Hindlimb muscle (tissue), 1 donor: ENCODE measurements at places on chromosomes 16 and 17.

DNA sequence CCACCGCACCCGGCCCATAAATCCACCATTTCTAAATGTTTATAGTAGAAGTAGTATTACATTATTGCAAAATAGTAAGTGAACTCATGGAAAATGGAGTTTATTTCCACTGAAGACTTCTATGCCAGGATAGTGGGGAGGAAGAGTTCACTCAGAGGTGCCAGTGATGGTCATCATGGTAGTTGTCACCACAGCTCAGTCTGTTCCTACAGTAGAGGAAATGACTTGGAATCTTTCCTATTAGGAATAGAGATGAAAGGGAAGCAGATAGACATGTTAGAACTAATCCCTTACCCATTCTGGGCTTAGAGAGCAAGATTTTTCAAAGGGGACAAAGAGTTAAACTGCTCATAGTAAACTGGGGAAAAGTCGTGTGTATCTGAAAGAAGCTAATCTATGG is 20.1 kb downstream of the MRPL45 start:
- DNase-seq = no peak

GRCh38 chr17:36094746-36095145 is 4.8 kb upstream of the CCL3 start:
- DNase-seq = no peak

DNA sequence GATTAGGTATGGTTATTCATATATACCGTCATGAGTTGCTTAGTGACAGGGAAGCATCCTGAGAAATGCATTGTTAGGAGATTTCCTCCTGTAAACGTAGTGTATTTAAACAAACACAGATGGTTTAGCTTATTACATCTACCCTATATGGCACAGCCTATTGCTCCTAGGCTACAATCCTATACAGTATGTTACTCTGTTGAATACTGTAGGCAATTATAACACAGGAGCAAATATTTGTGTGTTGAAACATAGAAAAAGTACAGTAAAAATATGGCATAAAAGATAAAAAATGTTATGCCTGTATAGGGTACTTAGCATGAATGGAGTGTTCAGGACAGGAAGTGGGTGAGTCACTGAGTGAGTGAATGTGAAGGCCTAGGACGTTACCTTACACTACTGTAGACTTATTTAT is 157.7 kb downstream of the CDH11 start:
- DNase-seq = no peak

- DNase-seq = peak; percentile 64
These were observed 26.6 kb downstream of the MRC2 start for GRCh38 chr17:62653826-62654761.

GRCh38 chr17:4998732-4999429 is 1.1 kb downstream of the KIF1C start:
- DNase-seq = no peak

DNA sequence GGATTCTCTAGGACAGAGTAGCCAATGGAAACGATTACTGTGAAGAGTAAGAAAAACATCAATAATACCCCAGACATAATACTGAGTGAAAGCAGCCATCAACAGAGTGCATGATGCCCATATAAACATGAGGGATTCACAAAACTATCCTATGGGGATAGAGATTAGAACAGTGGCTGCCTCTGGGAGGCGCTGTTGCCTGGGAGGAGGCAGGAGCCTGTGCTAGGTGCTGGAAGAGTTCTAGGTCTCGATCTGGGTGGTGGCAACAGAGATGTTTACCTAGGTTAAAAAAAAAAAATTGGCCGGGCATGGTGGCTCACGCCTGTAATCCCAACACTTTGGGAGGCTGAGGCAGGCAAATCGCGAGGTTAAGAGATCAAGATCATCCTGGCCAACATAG is 7.9 kb downstream of the FA2H start:
- no peak for DNase-seq

DNA sequence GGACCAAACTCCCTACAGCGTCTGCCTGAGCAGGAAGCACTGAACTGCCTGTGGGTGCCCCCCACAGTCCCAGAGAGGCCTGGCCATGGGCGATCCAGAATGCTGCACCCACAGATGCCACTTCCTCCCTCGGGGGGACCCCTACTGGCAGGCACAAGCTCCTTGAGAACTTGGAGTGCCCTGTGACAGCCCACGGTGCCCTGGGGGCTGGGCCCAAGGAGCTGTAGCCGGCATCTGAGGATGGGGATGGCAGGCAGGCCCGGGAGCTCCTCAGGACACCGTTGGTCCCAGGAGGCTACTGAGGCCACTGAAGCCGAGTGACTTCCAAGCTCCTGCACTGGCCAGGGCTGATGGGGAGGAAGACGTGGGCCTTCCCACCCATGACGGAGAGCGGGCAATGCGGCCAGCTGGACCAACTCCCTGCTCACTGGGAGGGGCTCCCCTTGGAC is 15.1 kb upstream of the RASD1 start:
- DNase-seq = no peak

DNA sequence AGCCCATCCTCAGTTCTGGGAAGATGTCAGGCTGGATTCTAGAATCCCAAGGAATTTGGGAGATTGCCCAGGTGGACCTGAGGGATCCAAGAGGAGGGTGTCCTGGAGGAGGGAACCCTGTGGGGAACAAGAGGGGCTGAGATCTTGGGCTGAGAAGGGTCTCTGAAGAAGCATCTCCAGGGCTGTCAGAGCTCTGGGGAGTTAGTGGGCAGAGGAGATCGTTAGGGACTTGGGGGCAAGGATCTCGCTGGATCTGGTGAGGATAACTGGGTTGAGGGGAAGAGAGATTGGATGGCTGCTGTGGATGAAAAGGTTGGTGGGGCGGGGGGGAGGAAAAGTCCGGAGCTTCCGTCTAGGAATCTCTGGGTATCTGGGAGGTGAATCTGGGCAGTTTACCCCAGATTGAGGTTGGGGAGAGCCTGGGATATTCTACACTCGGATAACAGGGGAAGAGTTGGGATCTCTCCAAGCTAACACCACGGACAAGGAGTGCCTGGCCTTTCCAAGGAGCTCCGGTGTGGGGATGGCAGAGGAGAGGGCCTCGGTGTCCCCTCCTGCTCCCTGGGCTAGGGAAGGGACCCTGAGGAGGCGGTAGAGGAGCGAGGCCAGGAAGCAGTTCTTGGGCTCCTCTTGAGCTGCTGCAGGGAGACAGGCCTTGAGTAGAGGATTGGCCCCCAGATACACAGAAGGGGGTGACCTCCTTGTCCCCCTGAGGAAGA is 1.7 kb downstream of the FBXL19 start:
- no peak for DNase-seq

DNA sequence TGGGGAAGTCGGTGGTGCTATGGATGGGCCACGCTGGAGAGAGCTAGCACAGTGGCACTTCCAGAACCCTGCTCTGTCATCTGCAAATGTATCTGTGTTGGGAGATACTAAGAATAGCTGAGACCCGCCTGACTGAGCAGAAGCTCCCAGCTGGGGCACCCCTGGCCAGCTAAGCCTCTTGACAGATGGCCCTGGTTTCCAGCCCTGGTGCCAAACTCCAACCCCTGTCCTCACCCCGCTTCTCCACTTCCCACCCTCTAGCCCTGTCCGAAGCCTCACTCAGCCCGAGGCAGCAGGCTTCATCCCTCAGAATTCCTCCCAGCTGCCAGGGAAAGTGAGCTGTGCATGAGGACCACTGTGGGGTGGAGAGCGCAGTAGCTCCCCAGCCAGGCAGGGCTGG is 124.4 kb downstream of the CCDC144A start:
- DNase-seq = no peak

DNA sequence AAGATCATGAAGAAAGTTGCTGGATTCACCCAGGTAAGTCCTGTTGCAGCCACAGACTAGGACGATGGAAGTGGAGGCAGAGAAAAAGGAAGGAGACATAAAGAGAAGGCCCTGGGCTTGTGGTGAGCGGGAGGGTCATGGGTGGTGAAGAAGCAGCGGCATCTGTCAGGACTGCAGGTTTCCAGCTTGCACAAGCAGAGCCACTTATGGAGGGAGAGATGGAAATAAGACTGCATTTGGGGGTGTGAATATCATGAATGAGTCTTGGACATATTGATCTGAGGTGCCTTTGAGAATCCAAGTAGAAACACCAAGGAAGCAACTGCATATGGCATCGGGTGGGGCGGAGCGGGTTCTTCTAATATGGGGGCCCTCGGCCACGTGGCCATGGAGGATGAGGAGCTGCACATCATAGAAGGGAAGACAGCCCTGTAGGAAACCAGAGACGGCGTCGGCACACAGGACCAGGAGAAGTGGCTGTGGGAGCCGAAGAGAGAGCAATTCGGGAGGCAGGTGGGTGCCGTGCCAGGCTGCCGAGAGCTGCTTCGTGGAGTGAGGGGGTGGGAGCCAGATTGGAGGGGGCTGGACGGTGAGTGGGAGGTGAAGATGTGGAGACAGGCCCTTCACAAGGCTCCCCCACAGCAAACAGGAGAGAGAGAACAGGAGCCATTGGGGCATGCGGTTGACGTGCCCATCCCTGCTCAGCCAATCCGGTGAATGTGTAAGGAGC is 243.5 kb downstream of the GSG1L start:
- DNase-seq = no peak

GRCh38 chr17:43584666-43585102 is 38.5 kb upstream of the ETV4 start:
- no peak for DNase-seq

DNA sequence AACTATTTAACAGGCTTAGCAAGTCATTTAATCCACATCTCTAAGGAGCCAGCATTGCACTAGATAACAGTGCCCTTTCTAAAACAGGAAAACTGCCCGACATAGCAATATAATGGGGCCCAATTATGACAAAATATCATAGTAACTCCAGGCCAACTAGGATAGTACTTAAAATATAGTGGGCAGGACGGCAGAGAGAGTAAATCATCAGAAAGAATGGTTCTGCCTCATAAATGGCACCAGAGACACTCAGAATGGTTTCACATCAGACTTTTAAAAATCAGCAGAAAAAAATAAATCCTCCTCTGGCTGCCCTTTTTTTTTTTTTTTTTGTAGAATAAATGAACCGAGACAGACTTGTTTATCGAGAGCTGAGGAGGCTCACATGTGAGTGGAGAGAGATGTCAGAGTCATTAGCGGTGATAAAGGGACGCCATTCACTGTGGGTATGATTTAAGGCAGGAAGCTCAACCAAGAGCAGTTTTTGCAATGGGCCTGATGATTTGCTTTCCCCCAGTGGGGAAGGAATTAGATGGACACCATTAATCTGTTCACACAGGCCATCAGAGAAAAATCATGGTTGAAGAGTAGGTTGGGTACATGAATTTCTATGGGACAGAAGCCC is 62.6 kb downstream of the CPPED1 start:
- DNase-seq = no peak

- DNase-seq = no peak
These were observed 15.1 kb downstream of the SOCS1 start for GRCh38 chr16:11240636-11241473.

DNA sequence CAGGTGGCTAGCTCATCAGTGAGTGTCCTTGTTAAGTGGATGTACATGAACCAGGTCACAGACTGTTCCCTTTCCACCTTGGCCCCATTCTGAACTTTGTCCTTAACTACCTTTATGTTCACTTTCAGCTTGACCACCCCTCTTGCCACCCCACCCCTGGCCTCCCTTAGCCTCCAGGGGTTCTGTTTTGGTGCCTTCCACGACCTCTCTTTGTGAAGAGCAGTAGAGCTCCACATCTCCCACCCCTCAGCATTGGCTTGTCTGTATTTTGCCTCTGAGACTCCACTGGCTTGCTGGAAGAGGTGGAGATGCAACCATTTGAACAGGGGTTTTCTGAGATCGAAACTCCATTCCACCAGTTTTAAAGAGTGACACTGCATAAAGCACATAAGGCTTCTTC is 123.5 kb downstream of the RGS9 start:
- DNase-seq = no peak

DNA sequence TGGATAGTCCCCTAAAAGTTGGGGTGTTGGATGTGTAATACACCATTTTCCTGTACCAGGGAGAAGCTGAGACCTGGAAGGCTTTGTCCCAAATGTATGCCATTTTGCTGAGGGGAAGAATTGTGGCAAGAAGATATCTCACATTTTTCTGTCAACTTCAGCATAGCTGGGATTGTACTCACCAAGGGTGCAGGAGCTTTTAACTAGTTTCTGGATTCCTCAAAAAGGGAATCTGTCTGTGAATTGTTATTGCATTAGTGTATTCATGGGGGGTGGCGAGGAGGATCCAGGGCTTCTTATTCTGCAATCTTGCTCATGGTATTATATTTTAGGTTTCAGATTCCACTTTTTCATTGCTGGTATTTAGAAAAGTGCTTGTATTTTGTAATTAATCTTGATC is 208.2 kb upstream of the MYOCD start:
- no peak for DNase-seq

DNA sequence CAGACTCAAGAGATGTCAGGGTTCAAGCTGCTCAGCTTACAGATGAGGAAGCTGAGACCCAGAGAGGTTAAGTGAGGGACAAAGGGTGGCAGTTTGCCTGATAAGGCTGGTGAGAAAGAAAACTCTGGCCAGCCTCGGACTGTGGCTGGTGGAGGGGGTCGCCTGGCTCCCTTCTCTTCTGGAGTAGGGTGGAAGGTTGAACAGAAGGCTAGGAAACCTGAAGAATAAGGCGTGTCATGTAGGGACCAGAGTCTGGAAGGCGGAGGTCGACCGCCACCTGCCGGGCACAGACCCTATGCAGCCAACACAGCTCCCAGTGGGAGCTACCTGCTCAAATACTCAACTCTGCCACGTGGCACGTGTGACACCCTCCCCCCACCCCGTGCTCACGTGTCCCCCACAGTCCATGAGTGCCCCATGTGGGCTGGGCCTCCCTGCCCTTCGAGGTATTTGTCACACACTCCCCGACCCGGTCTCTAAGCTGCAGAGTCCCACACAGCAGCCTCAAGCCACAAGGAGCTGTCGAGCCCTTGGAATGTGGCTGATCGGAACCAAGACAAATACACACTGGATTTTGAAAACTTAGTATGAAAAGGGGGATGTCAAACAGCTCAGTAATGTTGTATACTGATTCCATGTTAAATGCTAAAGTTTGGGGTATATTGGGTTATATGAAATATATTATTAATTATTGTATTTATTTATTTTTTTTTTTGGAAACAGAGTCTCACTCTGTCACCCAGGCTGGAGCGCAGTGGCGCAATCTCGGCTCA is 11.8 kb downstream of the HID1 start:
- DNase-seq = no peak

DNA sequence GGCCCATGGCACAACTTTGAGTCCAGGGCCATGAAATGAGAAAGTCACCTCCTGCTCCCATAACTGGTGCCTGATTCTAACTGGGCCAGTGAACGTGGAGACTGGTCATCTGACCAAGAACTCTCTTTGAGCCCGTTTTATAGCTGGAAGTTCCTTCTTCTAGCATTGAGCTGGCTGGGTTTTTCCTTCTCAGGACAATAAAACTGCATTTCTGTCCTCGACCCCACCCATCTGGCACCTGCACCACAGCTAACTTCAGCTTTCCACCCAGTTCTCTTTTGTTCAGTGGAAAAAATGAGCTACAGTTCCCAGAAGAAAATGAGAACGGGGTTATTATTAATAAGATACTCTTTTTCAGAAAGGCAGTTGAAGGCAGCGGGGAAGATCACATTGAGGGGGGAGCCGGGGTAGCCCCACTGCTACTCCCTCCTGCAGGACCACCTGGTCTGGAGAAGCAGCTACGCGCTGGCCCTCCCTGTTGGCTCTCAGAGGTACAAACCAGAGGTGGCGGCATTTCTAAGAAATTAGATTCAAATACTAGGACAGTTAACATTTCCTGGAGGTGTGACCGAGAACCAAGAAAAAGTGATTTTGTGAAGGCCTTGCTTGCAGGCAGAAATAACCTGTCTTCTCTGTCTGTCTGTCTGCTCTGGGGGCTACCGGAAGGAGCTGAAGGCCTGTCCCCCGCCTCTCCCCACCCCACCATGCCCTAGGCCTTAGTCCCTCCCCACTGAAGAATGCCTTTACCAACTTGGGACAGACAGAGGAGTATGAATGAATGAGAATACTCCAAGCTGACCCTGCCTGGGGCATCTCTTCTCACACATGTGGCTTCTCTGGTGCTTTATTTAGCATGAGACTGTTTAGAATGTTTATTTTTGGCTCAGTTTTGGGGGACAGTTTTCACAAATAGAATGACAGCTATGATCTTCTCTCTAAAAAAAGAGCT is 123.9 kb downstream of the XYLT1 start:
- peak; percentile 85 for DNase-seq
